ENCODE measurements at places on chromosomes 7 and 10.
A peak's percentile ranks its signal among the peaks of the same experiment; 100 is the strongest.

GRCh38 chr7:4610768-4611467 is 71.2 kb upstream of the FOXK1 start:
- peak; percentile 8 for DNase-seq

- DNase-seq: no peak
Observed at GRCh38 chr10:8539056-8539455, 484.6 kb downstream of the GATA3 start.

DNA sequence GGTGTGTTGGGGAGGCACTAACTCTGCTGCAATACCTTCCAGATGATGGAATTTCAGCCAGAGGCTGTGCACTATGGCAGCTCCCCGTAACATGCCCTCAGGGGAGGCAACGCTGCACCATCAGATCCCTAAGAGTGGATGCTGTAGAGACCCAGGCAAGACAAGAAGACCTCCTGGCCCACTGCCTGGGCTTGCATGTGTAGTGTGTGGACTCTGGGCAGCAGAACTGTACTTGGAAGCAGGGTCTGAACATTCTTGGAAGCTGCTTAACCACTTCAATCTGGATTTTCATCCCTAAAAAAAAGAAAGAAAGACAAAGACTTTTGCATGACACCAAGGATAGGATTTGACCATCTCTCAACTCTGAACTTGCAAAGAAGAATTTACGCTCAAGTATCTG is 297.5 kb upstream of the NRP1 start:
- DNase-seq: no peak

DNA sequence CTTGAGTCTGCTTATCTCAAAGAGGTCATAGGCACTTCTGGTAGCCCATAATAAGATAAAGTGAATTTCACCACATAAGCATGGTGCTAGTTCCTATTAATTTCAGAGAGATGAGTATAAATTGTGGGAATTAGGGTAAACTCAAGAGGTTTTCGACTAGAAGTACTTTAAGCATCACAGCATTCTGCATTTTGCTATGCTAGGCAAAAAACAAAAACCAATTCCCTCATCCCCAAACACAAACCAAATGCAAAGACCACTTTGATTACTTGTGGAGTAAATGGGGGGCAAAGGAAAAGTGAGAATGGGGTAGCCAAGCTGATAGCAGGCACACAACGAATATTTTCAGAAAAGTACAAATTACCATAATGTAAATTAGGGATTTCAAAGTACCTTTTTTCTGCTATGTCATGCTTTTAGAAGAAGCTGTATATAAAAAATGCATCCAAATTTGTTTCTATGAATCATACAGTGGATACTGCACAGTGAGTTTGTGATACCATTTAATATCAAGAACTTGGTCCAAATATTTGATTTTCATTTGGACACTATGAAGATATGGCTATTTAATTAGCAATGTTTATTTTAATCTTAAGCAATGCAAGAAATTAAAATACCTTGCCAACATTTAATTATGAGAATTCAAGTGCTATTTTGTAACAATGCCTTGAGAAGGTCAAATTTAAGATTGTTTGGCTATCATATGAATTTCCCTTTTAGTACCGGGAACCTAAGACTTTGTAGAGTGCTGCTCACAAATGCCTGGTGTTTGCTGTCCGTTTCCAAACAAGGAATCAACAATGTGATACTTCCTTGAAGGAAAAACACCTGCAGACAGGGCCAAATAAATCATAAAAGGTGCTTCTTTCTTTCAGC is 455.5 kb downstream of the PHTF2 start:
- no peak for DNase-seq

GRCh38 chr7:27955011-27955410 is 215.0 kb downstream of the TAX1BP1 start:
- no peak for DNase-seq

Measured in T-cell (primary cell).